ENCODE measurements at places on chromosomes 7 and 10. TPM values are rescaled to one million over a fixed set of nuclear protein-coding genes. Genes with fewer than 3 reads are reported as not detected.

Gene METTL27
- total RNA-seq = 1.8 TPM

GRCh38 chr7:115552766-115553165 is 477.8 kb downstream of the TFEC start:
- no peak for DNase-seq

Gene SYT15
- 1.5 TPM for total RNA-seq

Gene MOGAT3
- total RNA-seq = not detected

Gene STOX1
- 0.32 TPM for total RNA-seq

GRCh38 chr10:70192326-70192968 is 22.1 kb upstream of the SAR1A start:
- DNase-seq = no peak

GRCh38 chr10:62081341-62082270 is 180.1 kb downstream of the ARID5B start:
- DNase-seq = no peak

Gene RPEL1
- total RNA-seq = not detected

Gene IFIT2
- 0.34 TPM for total RNA-seq

Gene GLRX3
- total RNA-seq = 129 TPM

Gene AQP1
- total RNA-seq = 0.13 TPM

Gene AKR1C3
- not detected for total RNA-seq

DNA sequence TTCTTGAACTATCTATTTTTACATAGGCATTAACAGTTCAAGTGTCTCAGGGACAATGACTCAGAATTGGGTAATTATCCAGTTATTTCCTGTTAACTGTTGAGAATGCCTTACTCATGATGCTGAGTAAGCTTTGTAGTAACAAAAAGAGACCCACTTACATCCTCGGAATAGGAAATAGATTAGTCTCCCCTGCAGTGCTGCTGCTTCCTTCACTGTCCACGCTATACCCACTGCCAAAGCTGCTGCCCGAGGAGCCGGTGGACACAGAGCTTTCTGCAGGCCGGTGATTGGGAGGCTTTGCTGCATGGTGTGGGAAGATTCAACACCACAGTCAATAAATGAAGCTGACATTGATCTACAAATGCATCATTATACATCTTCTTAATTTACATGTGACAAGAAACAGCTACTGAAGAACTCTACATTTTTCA is 357.1 kb downstream of the PCLO start:
- no peak for DNase-seq

DNA sequence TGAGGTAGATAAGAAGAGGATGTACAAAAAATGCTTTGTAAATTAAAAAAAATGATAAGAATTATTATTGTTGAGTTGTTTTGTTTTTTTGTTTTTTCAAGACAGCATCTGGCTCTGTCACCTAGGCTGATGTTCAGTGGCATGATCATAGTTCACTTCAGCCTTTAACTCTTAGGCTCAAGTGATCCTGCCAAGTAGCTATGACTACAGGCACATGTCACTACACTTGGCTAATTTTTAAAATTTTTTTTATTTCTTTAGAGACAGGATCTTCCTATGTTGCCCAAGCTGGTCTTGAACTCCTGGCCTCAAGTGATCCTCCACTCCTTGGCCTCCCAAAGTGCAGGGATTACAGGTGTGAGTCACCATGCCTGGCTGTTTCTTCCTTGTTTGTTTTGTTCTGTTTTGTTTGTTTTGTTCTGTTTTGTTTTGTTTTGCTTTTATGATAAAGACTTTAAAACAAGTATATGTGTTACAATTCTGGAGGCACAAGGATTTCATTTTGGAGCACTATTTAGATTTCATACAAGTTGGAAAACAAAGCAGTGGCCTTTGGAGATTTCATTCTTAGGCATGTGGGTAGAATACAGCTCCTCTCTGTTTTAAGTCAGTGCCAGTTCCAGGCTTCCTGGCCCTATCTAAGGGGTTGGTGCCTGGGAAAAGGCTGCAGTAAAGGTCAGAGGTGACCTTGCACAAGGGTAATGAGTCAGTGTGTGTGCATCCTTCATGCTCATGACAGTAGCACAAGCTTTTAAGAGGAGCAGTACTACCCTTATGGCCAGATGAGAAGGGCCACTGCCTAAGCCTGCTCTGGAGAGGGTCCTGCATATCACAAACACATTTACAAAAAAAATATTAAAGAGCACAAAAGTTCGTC is 17.9 kb downstream of the FGFBP3 start:
- no peak for DNase-seq

DNA sequence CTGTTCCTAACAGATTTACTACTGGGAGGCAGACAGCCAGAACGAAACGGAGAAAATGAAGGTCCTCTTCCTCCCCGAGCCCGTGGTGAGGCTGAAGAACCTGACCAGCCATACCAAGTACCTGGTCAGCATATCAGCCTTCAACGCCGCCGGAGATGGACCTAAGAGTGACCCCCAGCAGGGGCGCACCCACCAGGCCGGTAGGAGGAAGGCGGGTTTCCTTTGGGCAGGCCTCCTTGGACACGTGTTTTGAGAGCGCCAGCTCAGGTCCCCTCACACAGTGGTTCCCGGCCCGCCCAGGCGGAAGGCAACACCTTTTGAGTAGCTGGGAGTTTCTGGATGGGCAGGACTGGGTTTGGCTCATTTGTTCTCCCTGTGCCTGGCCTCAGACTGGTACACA is 474.0 kb upstream of the FOXK1 start:
- no peak for DNase-seq

Gene EPHA1
- not detected for total RNA-seq

DNA sequence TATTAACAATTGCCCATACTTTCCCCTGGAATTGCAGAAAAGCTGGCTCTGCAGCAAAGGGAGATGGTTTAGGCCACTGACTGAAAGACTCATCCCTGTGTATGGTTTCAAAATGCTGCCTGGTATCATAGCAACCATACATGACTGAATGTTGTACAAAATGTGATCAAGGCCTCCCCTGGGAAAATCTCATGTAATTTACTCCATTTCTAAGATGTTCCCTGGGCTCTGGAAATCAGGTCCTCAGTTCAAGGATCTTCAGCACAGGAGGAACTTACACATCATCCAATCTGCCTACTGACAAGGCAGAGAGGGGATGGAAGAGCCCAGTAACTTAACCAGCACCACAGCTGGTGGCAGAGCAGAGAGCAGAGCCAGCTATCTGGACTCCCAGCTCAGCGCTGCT is 111.8 kb downstream of the JAZF1 start:
- DNase-seq = no peak

- no peak for DNase-seq
Observed at GRCh38 chr10:121835376-121835775, 92.5 kb downstream of the ATE1 start.

GRCh38 chr10:76736815-76737618 is 900.6 kb downstream of the KCNMA1 start:
- DNase-seq = no peak

DNA sequence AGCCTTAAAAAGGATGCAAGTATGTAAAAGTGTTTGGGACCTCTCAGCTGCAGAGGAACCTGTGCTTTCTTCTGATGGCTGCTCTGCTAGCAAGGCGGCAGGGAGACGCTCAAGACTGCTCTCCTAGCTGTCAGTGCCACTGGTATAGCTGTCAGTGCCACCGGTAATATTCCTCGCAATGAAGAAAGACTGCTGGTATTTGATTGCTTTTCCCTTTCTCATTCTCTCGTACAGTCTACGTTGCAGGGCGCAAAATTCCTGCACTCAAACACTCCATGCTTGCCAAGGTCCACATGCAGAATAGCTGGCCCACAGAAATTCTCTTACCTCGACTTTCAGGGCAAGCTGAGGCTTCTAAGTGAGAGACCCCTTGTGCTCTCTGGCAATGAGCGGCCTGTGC is 432.6 kb upstream of the KLF6 start:
- no peak for DNase-seq

- DNase-seq = no peak
Observed at GRCh38 chr10:114698271-114699061, 40.4 kb upstream of the ABLIM1 start.

GRCh38 chr7:141585592-141586510 is 34.6 kb downstream of the AGK start:
- no peak for DNase-seq

DNA sequence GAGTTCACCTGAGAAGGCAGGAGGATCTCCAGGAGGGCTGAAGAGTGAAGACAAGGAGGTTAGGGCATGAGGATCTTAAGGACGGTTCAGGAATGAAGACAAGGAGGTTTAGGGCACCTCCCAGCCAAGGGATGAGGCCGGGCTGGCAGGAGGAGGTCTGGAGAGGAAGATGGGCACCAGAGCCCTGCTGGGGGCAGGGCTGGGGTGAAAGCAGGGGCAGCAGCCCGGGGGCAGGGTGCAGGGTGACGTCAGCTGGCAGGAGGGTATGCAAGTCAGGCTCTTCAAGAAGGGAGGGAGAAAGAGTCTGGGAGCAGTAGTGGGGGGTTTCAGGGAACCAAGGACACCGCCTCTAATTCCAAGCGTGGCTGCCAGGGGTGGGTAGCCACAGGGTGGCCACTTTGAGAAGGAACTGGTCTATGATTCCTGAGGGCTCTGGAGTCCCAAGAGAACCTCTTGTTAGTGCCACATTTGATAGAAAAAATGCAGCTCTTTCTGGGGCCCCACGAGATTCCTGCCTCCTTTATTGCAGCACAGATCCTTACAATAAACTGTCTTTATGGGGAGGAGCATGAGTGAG is 101.6 kb downstream of the C10orf90 start:
- DNase-seq = no peak

Gene AP4M1
- total RNA-seq = 12.3 TPM

GRCh38 chr10:100997360-100998182 is 2.0 kb upstream of the LZTS2 start:
- DNase-seq = peak; percentile 71

DNA sequence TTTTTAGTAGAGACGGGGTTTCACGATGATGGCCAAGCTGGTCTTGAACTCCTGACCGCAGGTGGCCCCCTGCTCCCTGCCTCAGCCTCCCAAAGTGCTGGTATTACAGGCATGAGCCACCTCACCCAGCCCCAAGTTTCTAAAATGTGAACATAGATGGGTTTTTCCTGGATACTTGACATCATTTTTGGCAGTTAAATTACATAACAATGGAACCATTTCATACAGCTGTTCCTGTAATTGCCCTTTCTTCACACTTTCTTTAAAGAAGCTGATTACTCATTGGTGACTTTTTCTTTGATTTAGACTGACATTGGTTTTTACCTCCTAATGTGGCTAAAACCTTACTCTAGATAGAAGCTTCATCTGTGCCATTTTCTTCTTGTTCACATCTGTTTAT is 5.9 kb downstream of the ZKSCAN1 start:
- no peak for DNase-seq

Gene INPP5A
- 11.1 TPM for total RNA-seq

DNA sequence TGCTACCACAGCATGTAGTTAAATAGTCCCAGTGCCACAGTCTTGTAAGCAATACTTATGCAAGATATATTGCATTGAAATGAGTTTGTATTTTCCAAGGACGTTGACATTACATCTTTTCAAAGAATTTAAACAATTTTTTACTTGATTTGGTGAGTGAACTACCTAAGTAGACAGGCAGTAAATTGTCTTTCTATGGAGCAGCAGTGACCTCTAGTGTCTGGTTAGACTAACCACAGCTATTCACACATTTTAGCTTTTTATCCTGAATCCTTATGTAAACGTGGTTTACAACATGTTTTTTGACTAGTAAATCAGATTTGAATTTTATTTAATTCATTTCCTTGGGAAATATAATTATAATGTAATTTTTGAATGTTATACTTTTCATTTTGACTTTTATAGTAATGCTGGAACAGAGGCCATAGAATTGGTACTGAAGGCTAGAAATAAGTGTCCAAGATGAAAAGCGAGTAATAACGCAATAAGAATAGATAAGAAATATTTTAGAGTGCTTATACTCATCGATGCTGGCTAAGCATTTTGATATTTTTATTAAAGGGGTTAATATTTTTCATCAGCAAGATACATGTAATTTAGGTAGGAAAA is 5.6 kb downstream of the LRRTM3 start:
- DNase-seq = no peak

Gene FAM170B
- not detected for total RNA-seq

DNA sequence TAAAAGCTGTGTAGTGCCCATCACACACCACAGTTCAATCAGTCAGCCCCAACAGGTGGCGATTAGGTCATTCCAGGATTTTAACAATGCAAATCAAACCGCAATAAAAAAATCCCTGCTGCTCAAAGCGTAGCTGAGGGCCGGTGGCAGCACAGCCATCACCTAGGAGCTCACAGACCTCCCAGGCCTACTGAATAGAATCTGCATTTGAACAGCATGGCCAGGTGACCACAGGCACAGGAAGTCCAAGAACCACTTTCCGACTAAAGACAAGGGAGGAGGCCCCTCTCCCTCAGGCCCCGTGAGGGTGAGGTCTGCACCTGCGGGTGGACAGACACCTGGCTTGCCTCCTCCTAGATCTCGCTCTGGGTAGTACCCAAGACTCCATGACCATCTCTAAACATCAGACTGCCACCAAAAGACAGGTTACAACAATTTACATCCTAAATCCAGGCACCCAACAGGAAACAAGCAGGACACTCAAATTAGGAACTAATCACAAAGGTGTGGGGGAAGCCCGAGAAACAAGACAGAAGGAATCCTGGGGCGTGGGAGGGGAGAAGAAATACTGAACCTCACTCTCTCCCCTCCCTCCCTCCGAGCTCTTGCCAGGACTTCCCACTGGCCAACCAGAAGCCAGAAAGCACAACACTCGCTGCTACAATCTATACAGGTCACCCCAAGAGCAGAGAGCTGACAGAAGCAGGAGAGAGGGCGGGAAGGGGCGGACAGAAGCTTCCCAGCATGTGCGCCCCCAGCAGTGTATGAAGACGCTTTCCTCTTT is 19.2 kb downstream of the GNA12 start:
- no peak for DNase-seq

Gene PRKCQ
- total RNA-seq = 45.9 TPM

Gene ETV1
- not detected for total RNA-seq

Gene CCDC136
- total RNA-seq = 11.1 TPM
